ENCODE measurements at places on chromosomes 3 and 15.

DNA sequence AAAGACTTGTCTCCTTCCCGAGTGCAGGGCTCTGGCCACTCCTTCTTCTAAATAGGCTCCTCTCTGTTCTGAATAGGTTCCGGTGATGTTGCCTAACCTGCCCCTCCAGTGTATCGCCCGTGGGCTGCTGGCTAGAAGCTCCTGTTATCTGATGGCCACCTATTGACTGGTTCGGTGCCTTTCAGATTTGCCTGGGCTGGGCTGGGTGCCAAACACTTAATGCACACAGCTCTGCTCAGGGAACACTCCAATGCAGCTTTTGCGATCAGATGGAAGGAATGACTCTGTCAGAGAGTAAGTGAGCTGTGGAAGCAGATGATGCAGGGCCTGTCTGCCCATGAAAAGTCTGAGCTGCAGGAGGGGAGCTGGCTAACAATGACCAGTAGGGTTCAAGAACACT is 112.9 kb downstream of the CORO2B start:
- DNase-seq, result no peak

- no peak for DNase-seq
Measured at GRCh38 chr3:13517253-13517977, 31.5 kb upstream of the FBLN2 start.

DNA sequence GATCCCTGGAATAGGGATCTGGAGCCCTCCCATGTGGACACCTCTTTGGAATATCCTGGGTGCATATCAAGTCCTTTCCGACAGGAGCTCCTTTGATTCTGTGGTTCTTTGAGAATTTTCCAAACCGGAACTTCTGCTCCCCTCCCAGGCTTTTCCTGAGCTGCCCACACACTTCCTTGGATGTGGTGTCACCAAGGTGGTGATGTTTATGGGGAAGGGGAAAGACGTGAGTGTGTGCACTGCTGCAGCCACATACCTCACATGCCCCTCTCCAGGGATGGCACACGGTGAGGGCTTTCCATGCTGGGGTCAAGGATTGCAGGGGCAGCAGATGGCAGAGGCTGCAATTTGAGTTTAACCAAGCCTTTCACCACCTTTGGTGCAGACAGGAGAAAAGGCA is 27.9 kb upstream of the PSTPIP1 start:
- no peak for DNase-seq

DNA sequence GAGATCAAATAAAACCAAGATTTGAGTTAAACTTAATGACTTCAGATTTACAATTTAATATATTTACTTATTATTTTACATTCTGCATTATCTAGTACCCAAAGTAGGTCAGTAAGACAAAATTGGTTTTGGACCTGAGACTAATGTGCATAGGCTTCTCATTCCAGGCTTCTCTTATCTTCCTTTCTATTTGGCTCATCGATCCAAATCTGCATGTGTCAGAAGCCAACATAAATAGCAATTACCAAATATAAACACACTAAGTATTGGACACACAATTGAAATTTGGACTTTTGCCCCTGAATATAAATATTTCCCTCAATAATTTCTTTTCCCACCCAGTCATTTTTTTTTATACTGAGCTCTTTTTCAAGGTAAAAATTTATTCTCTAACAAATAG is 290.6 kb upstream of the ARHGEF26 start:
- DNase-seq, result no peak

DNA sequence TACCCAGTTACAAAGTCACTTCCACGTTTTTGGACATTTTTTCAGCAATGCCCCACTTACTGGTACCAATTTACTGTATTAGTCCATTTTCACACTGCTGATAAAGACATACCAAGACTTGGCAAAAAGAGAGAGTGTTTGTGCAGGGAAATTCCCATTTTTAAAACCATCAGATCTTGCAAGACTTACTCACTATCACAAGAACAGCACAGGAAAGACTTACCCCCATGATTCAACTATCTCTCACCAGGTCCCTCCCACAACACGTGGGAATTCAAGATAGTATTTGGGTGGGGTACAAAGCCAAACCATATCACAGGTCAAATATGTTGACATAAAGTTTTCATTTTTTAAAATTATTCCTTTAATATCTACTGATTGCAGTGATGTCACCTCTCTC is 16.2 kb upstream of the ABI3BP start:
- no peak for DNase-seq

- no peak for DNase-seq
Measured at GRCh38 chr3:125043599-125044151, 12.1 kb downstream of the HEG1 start.

GRCh38 chr3:4290272-4290893 is 12.8 kb upstream of the SETMAR start:
- DNase-seq, result peak; percentile 30

DNA sequence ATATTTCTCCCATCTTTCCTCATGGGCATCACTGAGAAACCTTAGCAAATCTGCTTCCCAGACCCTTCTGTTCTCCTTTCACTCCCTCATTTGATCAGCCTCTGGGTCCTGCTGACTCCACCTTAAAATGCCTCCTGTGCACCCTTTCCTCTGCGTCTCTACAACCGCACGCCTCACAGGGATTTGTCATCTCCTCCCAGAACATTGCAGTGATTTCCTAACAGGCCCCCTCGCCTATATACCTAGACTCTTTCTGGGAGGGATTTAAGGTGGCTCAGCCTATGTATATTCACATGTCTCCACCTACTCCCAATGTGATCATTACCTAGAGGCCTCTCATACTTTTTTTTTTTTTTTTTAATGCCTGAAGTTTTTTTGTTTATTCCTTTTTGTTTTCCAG is 69.2 kb downstream of the LIPC start:
- no peak for DNase-seq

DNA sequence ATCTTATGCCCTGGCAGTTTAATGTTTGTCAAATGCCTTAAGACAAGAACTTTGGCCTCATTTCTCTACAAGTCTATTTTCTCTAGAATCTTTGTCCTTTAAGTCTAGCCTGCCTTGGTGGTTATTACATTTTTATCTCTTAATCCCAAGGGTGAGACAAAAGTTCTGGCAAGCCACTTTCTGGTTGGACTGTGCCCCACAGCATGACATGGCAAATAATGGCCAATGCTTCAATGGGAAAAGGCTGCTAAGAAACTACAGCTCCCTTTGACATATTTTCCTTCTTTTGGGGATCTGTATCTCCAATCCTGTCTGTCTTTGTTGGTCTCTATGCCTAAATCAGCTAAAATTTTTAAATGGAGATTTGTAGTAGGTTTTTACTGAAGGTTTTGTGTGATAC is 181.6 kb upstream of the MBNL1 start:
- no peak for DNase-seq

- no peak for DNase-seq
Measured at GRCh38 chr15:49831206-49831965, 210.5 kb downstream of the DTWD1 start.

GRCh38 chr3:62622553-62623174 is 249.3 kb upstream of the FEZF2 start:
- DNase-seq, result peak; percentile 8

DNA sequence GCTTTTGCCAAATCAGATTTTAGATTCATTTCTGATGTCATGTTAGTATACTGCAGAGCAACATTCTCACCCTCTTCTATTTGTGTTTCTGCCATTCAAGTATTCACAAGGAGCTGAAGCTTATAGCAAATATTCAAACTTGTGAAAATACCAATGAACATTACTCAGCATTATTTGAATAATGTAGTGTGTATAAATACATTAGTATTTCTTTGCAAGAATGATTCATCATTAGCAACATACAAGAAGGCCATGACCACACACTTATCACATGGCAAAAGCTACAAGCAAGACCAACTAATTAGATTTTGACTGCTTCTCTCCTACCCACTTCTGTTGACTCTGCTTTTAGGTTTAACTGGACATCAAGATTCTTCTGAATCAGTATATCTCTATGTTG is 124.9 kb downstream of the IGSF11 start:
- no peak for DNase-seq

DNA sequence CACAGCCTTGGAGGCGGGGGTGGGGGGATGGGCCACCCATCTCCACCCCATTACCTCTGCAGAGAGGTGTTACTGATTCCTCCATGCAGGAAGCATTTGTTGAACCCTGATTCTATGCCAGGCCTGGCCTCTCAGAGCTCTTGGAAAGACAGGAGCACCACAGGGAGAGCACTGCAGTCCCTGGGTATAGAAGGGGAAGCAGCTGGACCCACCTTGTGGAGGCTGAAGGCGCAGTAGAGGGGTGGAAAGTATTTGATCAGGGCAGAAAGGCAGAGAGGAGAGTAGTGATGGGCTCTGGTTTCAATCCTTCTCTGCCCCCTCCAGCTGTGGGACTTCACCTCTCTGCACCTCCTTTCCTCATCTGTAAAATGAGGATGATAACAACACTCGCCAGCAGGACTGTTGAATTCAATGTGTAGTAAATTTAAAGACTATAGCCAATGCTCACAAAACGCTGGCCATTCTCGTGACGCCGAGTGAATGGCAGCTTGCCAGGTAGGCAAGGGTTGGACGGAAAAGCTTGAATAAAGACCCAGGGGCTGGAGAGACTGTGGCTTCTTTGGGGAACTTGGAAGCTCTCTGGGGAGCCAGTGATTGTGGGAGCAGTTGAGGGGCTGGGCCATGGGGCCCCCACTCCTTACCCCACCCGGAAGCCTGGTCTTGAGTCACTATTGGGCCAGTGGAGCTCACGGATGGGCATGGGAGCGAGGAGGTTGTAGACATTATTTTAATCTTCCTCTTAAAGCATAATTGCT is 8.0 kb upstream of the CCDC33 start:
- DNase-seq, result no peak

DNA sequence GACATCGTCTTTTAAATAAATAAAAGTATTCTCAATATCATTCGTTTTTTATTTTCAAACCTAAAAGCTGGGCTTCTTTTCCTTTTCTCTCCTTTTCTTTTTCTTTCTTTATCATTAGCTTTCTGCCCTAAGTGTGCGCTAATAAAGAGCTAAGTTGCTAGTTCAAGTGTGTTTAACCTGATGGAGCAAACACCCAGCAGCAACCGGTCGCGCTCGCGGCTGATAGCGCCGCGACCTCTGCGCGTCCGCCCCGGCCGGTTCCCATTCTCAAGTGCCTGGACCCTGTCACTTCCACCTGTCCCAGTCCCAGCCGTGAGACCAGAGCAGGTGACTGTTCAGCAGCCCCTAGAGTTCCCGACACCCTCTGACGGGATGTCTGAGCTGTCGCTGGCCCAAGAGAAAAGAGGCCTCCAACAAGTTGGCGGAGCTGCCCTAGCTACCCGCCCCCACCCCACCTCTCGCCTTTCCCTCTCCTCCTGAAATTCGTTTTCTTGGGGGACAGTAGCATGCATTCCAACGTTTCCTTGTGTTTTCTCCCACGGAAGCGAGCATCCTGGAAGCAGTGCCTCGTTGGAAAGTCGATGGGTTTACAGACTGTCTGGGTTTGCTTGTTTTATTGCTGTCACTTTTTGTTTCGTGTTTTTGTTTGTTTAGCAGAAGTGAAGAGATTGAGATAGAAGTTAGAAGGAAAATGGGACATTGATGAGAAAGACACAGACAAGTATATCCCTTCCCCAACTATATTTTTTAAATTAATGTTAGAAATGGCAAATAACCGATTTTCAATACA is 3.1 kb upstream of the MECOM start:
- no peak for DNase-seq

DNA sequence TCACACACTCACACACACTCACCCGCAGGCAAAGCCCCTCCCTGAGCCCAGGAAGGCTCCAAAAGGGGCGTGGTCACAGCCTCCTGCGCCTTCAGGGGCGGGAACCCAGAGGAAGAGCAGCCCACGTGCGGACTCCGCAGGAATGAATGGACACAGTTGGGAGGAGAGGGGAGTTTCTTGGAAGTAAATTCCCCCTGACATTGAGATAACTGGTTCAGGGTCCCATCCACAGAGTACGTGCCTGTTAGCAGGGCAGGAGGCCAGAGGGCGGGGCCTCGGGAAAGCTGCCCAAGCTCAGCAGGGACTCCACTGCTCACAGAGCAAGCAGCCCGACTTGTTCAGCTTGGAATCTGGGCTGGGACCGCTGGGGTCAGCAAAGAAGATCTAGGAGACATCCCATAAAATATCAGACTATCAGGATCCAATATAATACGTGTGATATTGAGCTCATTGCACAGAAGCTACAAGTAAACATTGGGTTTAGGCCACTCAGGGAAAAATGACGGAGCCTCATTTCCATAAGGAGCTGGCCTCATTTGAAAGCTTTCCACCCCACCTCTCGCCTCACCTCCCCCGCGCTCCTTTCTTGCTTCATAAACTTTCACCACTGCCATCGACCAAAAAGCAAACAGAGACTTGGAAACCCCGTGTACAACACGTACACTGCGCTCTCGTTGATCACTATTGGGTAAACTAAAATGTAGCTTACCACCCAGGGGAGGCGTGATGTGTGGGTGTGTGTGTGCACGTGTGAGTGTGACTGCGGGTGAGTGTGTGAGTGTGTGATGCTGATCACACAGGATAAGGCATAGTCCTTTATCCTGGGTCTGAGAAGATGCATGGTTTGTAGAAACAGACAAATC is 36.0 kb downstream of the TM2D3 start:
- DNase-seq, result peak; percentile 35

- DNase-seq, result no peak
Measured at GRCh38 chr3:194792368-194792767, 106.7 kb downstream of the FAM43A start.

DNA sequence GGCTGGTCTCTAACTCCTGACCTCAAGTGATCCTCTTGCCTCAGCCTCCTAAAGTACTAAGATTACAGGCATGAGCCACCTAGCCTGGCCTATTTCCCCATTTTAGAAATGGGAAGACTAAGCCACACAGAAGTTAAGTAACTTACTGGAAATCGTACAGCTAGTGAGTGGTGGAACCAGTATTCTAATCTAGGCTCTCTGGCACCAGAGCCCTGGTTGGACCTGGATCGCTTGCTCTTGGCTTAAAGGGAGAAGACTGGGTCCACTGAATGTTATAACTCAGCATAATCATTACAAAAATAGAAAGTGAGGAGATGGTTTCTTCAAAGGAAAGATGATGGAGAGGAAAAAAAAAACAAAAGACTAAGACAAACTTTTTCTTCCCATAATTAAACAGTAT is 37.4 kb upstream of the CNTN3 start:
- DNase-seq, result no peak

Data from WERI-Rb-1 (cell line).